ENCODE measurements at places on chromosomes 12 and 14. TPM values are rescaled to one million over a fixed set of nuclear protein-coding genes. Genes with fewer than 3 reads are reported as not detected.

Gene KCNK13
- 0.62 TPM for total RNA-seq

Gene CCDC196
- total RNA-seq = not detected

Gene AQP5
- total RNA-seq = not detected

Gene OR4K14
- total RNA-seq = not detected

Gene ANO2
- 13.6 TPM for total RNA-seq

Gene KLHDC2
- total RNA-seq = 77.2 TPM

- no peak for DNase-seq
Observed at GRCh38 chr12:9388379-9388778, 180.2 kb upstream of the PZP start.

- no peak for DNase-seq
Observed at GRCh38 chr14:44701563-44702263, 194.6 kb upstream of the FSCB start.

- DNase-seq = peak; percentile 79
Observed at GRCh38 chr14:102370305-102370809, 7.6 kb downstream of the TECPR2 start.

DNA sequence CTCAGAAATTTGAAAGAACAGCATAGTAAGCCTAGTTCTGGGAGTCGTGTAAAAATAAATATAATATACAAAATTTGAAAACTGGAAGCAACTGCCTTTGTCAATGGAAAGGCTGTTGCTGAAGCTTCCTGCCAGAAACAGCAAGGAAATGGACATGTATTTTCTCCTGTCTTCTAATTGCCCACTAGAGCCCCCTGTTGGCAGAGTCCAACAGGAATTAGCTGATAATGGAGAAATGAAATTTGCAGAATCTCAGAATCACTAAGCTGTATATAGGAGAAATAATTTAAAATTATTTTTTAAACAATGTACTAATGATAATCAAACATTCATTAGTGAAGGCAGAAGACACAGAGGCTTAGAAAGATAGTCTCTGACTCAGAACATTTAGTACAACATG, 414.8 kb downstream of the SLC6A15 start:
- no peak for DNase-seq

DNA sequence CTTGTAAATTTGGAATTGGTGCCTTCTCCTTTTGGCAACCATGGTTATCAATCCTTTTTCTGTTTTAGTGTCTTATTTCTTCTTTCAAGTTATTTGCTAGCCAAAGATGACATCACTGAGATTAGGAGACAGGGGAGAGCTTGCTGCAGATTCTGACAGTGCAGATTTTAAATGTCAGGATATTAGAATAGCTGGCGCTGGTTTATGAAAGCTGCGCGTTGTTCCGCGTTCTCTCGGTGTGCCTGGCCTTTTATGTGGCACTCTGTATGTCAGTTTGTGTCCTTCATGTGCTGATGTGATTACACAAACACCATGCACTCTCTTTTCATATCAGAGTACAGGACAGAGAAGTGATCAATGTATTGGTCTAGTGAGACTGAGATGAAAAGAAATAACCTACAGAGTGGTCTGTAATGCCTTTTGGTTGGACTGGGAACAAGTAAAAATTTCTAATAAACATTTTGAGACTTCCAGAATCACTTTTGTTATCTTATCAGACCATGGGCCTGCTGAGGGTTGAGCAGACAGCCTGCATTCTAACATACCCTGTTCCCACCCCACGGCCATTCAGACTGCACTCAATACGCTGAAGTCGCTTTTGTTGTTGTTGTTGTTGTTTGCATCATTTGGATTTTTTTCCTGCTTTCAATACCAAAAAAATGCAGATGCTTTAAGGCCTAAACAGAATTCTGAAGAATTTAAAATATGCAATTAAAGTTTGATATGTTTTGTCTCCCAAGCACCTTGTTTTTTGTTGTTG, 49.7 kb upstream of the TRAF3 start:
- DNase-seq = peak; percentile 0

- DNase-seq = no peak
Observed at GRCh38 chr14:104826861-104827176, 25.9 kb downstream of the ZBTB42 start.

All from cardiac septum (tissue), 1 donor.